HAP-1 (cell line): ENCODE measurements at places on chromosomes 1 and 21.

DNA sequence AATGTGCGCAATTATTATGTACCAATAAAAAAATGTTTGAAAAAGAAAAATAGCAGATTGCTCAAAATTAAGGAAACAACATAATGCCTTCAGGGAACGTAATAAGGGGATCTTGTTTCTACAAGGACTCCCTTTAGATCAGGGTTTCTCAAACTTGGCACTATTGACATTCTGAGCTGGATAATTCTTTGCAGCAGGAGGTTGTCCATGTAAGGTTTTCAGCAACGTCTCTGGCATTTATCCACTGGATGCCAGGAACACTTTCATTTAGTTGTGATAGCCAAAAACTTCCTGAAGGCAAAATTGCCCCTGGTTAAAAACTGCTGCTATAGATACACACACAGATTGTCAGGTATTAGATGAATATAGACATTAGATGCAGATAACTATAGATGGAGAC, 666.7 kb upstream of the ADAMTS5 start:
- DNase-seq, result no peak

DNA sequence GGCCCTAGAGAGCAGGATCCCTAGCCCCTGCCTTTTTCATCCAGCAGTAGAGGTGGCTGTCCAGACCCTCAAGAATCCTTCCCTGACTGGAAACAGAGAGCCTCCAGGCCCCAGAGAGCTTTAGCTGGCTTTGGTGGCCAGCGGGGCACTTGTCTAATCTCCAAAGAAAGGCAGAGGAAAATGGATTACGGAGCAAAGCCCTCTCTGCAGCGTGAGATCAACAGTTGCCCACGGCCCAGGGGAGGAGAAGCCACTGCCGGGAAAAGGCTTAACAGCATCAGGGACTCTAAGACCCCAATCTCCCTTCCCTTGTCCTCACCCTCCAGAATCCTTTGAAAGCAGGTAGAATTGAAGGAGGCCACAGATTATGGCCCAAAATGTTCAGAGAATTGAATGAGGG, 35.8 kb upstream of the GRIK3 start:
- no peak for DNase-seq

DNA sequence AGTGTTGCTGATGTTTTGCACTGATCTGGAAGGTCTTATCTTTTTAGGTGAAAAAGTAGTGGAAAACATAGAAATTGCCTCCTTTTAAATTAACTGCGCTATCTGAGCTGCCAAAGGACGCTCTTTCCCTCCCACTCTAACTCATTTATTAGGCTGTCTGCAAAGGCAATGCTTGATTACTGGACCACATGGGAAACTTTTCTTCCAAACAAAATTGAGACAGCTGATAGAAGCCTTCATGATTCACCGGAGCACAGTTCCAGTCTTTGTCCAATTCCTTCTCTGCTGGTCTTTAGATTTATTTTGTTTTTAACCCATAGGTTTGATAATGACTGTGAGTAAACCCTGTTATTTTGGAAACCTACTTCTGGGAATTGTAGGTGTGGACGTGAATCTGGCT, 93.0 kb upstream of the RAVER2 start:
- no peak for DNase-seq

DNA sequence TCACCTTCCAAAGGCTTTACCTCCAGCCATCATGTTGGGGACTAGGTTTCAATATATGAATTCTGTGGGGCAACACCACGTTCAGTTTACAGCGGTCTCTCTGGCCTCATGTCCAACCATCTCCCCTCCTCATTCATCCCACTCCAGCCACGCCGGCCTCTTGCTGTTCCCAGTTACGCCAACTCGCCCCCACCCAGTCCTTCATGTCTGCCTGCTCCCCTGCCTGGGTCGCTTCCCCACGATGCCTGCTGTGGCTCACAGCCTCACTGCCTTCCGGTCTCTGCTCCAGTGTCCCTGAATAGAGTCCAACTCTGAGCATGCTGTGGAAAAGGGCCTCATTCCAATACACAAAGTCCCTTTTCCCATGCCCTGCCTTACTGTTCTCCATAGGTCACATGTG, 193.8 kb downstream of the KIF26B start:
- no peak for DNase-seq

DNA sequence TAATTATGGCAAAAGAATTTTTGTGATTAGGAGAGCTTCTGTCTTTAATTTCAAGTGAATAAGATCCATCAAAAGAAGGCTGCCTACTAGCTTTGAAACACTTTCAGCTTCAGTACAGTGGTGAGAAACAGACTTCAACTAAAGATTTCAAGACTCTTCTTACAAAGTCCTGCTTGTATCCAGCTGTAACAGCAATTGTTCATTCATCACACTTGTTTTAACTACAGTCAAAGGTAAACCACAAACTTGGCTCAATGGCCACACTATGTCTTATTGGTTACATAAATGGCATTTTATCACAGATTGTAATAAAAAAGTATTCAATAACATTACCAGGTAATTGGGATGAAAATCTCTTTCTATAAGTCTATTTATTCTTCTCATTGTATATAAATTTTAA, 59.2 kb downstream of the WARS2 start:
- no peak for DNase-seq

- DNase-seq, result no peak
Observed at GRCh38 chr1:154962156-154962749, 671 bp upstream of the PYGO2 start.

- no peak for DNase-seq
Observed at GRCh38 chr1:102466487-102466886, 469.8 kb upstream of the OLFM3 start.

DNA sequence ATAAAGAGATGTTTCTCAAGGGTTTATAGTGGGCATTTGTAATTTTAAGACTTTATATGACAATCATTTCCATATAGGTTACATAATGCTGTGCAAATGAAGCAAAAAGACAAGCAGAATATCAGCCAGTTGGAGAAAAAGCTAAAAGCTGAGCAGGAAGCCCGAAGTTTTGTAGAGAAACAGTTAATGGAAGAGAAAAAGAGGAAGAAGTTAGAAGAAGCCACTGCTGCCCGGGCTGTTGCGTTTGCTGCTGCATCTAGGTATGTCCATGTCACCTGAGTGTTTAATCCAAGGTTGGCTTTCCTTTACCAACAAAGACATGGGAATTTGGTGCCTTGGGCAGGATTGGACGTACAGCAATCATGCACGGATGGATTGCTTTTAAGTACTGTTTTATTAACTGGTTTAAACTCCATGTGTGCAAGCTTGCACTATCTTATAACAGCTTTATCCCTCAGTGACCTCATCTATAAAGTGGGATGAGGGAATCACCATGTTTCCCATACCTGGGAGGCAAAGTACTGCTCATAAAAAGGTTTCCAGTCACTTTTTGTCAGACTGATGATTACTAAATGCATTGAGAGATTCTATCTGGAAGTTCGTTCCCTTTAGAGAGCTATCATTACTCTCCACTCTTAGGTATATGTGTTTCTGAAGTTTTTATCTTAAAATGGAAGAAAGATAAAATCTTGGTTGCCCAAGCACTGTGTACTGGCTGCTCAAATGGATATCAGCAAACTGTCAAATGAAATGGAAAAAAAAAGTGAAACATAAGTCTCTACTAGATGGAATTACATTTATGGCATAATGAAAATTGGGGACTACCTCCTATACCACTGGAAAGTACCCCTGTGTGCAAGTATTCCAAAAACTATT, 55.1 kb downstream of the MACO1 start:
- no peak for DNase-seq

DNA sequence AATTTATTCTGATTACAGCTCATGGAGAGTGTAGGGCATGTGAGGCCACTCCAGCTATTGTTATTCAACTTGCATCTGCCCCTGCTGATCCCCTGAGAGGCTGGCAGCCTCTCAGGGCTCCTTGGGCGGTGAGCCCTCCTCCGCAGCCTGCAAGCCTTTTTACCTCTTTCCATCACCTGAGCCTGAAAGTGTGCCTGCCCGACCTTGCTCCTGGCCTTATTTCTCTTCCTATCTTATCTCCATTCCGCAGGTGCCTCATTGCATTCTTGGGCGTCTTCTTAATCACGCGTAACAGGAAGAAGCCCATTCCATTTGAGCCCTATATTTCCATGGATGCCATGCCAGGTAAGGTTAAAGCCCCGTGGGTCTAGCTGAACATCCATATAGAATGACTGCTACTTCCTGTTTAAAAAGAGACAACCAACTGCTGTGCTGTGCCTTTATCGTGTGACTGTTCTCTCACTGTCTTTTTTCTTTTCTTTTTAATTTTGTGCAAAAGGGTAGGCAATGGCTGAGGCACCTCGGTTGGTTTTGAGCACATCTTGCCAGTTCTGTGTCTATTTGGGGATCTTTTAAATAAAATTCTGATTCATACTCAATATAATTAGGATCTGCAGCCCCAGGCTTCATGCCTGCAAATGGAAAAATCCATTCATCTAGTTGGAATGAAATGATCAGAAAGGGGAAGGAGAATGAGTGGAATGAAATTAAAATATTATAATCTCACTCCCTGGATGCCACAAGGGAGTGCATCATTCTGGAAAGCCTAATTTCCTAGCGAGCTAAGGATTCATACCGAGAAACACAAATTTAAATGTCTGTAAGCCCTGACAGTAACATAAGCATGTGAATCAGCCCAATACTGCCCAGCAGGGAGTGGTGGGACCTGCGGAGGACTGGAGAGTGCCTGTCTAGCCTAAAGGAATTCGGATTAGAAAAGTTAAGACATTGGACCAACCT, 38.6 kb upstream of the RCAN3 start:
- peak; percentile 47 for DNase-seq

DNA sequence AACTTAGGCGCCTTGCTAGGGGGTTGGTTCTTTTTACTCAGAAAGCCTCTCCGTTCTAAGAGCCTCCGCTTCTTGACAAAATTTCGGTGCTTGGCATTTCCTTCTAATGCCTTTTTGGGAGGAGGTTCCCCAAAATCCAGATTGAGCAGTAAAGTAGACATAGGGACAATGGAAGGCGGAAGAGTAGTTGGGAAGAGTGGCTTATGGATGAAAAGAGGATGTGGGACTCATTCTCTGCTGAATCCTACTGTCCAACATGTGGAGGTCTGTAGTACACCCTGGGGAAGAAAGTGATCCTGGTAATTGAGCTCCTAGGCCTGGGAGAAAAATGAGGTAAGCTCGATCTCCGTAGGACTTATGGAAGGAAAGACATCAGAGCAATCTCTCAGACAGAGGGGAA, 777 bp upstream of the METTL25B start:
- DNase-seq, result no peak

GRCh38 chr1:184881941-184882913, 92.1 kb downstream of the NIBAN1 start:
- no peak for DNase-seq

DNA sequence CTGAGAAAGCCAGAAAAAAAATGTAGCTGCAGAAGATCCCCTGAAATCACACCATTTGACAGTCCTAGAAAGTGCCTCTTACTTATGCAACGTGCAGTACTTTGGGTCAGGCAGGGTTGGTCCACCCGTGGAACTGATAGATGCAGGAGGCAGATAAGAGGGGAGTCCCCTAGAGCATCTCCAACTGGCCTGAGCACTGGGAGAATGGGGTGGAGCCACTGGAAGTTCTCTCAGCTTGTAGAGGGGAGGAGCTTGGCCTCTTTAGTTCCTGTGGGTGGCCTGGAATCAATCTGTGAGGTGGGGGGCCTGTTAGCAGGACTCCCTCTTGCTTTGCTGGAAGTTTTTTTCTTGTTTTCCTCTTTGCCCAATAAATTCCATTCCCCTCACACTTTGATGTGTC, 335.7 kb upstream of the NCAM2 start:
- peak; percentile 57 for DNase-seq

DNA sequence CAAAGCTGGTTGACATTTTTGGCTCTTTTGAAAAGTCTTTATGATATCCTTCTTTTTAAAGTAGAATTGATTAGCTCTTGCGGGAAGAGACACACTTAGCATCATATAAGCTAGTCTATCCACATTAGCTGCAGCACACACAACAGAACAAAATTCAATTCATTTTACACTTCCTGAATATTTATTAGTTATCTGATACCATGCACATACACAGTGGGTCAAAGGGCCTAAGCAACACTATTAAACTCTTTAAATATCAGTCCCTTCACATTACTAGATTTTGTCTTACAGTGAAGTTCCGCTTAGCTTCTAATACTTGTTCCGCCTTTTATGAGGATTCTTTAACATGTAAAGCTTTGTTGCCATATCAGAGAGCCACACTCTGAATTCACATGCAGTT, 169.5 kb downstream of the CRB1 start:
- peak; percentile 70 for DNase-seq

GRCh38 chr21:35217504-35218060, 168.5 kb upstream of the RUNX1 start:
- no peak for DNase-seq

DNA sequence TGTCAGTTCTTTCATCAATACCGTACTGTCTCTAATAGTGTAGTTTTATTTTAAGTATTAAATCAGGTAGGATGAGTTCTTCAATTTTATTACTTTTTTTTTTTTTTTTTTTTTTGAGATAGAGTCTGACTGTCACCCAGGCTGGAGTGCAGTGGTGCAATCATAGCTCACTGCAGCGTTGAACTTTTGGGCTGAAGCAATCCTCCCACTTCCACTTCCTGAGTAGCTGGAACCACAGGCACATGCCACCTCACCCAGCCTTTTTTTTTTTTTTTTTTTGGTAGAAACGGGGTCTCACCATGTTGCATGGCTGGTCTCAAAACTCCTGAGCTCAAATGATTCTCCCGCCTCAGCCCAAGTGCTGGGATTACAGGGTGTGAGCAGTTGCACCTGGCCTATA, 44.3 kb downstream of the INAVA start:
- DNase-seq, result no peak

GRCh38 chr1:83497563-83497962, 501.4 kb downstream of the TTLL7 start:
- DNase-seq, result no peak

GRCh38 chr1:76577525-76578185, 289.6 kb upstream of the ST6GALNAC5 start:
- DNase-seq, result no peak

DNA sequence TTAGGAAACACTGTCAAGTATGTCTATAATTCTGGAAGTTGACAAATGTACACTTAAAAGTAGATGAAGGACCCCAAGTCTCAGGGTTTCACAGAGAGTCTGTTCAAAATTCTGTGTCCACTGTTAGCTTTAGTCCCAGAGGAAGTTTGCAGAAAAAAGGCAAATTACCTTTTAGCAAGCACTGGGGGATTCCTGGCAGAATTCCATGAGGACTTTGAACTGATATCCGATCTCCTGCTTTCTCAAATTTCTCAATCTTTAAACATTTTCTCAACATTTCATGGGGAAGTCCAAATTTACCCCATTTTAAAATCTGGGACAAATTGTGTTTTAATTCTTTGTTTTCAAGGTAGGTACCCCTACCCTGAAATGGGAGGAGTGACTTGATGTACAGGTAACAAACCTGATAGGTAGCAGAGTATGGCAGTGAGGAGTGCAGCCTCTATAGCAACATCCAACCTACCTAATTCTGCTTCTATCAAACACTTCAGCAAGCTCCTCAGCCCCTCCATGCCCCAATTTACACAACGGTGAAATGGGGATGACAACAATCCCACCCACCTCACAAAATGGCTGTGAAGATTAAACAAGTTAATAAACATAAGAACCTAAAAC, 344.9 kb downstream of the OMA1 start:
- DNase-seq, result no peak

DNA sequence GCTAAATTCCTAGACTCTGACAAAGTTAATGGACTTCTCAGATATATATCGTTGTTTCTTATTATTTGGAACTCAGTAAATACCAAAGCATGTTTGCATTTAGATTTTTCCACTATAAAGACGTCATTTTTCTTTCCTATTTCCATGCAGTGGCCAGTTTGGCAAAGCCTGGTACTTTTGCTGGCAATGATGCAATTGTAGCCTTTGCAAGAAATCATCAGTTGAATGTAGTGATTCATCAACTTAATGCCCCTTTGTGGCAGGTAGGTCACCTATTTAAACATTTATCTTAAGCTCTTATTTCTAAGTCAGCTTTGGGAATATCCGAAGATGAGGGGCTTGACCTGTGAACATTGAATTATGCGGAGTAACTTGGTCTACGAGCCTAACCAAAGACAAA, 12.0 kb downstream of the OTUD3 start:
- DNase-seq, result no peak
